Naive thymus-derived CD8-positive, alpha-beta T cell (primary cell): ENCODE measurements at places on chromosomes 1 and 21.

GRCh38 chr1:115456441-115456961 lies 118.5 kb upstream of the NGF start:
- H3K4me3 ChIP-seq: no peak overlapping the region
- H3K4me1 ChIP-seq: no peaks in the 10 kb centered on the region
- no peaks in the 10 kb centered on the region for H3K36me3 ChIP-seq
- H3K27ac ChIP-seq: no peak overlapping the region
- no peak for DNase-seq

- H3K4me1 ChIP-seq: no peaks in the 10 kb centered on the region
- H3K27me3 ChIP-seq: peaks cover 31% of the 10 kb centered on the region
- no peak overlapping the region for H3K4me3 ChIP-seq
- DNase-seq: no peak
- H3K27ac ChIP-seq: no peak overlapping the region
Measured at GRCh38 chr1:202662081-202662480, 48.2 kb downstream of the SYT2 start.

DNA sequence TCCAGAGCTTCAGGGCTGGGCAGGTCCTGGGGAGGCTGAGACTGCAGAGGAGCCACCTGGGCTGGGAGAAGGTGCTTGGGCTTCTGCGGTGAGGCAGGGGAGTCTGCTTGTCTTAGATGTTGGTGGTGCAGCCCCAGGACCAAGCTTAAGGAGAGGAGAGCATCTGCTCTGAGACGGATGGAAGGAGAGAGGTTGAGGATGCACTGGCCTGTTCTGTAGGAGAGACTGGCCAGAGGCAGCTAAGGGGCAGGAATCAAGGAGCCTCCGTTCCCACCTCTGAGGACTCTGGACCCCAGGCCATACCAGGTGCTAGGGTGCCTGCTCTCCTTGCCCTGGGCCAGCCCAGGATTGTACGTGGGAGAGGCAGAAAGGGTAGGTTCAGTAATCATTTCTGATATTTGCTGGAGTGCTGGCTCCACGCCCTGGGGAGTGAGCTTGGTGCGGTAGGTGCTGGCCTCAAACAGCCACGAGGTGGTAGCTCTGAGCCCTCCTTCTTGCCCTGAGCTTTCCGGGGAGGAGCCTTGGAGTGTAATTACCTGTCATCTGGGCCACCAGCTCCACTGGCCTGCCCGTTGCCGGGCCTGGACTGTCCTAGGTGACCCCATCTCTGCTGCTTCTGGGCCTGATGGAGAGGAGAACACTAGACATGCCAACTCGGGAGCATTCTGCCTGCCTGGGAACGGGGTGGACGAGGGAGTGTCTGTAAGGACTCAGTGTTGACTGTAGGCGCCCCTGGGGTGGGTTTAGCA lies 9.3 kb downstream of the MYBPH start:
- DNase-seq: no peak
- H3K4me1 ChIP-seq: no peaks in the 10 kb centered on the region
- H3K4me3 ChIP-seq: no peak overlapping the region
- peaks cover 6% of the 10 kb centered on the region for H3K27me3 ChIP-seq
- H3K27ac ChIP-seq: no peak overlapping the region
- no peaks in the 10 kb centered on the region for H3K36me3 ChIP-seq

GRCh38 chr1:67790201-67790692 lies 43.0 kb downstream of the GNG12 start:
- H3K27ac ChIP-seq: no peak overlapping the region
- no peak for DNase-seq
- H3K4me1 ChIP-seq: no peaks in the 10 kb centered on the region
- H3K27me3 ChIP-seq: peaks cover 12% of the 10 kb centered on the region
- no peak overlapping the region for H3K4me3 ChIP-seq

- no peak overlapping the region for H3K4me3 ChIP-seq
- H3K27me3 ChIP-seq: peaks cover 6% of the 10 kb centered on the region
- no peak for DNase-seq
- H3K36me3 ChIP-seq: no peaks in the 10 kb centered on the region
Measured at GRCh38 chr1:204782118-204782700, 88.5 kb upstream of the NFASC start.
